Stomach (tissue), 19 donors: ENCODE measurements at places on chromosomes 16 and 17.
A peak's percentile ranks its signal among the peaks of the same experiment; 100 is the strongest.

DNA sequence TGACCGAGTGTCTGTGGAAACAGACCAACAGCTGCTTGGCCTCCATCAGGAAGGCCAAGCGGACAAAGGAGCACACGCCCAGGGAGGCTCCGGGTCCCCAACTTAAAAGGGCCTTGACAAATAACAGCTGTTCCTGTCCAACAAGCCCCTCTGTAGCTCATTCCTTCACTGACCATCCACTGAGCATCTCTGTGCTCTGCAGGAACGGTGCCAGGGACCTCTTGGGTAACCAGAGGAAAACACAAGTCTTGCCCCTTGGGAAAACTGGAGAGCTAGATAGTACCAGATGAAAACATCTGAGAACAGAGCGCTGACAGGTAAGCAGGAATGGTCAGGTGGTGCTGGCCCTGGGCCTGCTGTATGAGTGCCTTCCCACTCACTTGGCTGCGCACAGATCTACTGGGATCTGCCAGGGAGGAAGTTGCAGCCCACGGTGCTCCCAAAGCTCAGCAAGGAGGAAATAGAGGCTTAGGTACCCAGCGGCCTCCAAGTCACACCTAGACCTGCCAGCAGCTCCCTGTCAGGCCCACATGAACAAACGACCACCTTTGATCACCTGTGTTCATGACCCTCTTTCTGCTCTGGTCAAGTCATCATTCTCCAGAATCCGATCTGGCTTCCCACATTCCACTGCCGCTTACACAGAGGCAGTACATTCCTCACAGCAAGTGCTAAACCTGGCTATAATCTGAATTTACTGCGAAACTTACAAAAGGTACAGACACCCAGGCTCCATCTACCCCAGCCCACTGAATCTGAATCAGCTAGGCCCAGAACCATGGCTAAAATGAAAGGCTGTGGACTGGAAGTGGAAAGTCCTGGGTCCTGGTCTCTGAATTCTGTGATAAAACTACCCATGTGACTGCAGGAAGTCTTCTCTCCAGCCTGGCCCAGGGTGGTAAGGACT is 12.5 kb downstream of the DCAKD start:
- DNase-seq: peak; percentile 53

- DNase-seq: no peak
Measured at GRCh38 chr17:19497624-19498023, 36.0 kb upstream of the SLC47A1 start.

GRCh38 chr16:14372471-14372870 is 257.6 kb downstream of the PARN start:
- no peak for DNase-seq

- peak; percentile 70 for DNase-seq
Measured at GRCh38 chr17:56319531-56319930, 166.3 kb downstream of the ANKFN1 start.

DNA sequence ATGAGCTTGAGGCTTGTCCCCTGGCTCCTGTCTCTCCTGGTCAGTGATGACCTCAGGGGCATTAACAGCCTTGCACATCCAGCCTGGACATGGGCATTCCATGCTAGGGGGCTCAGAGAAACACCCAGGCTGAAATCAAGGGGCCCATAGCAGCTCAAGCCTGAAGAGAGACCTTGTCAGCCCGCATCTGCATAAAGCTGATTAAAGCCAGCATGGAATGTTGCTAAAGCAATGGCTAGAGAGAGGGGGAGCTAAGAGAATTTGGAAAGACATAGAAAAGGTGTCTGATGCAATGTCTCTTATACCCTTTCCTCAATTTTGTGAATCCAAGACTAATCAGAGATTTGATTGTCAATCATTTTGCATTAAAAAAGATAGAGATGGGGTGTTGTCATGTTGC is 51.4 kb upstream of the WSCD1 start:
- no peak for DNase-seq

DNA sequence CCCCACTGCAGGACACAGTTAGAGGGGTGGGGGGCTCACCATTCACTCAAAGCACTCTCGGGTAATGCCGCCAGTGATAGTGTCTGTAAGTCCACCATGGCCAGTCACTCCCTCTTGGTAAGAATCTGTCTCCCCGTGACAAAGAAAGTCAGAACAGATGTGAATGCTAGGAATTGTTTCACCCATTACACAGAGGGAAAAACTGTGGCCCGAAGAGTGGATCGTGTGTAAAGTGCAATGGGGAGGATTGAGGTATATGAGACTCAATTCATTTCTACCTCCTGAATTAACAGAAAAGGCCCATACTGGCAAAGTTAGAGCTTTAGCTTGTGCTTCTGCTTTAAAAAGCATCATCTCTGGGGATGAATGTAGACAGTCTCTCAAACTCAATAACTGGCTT is 17.5 kb upstream of the SLC6A2 start:
- DNase-seq: no peak

- DNase-seq: no peak
Measured at GRCh38 chr17:27348196-27348595, 54.3 kb downstream of the WSB1 start.

GRCh38 chr16:8053437-8053836 is 536.9 kb downstream of the TMEM114 start:
- DNase-seq: no peak
